ENCODE measurements at places on chromosomes 2 and 18.

- DNase-seq, result no peak
Observed at GRCh38 chr2:238685327-238685709, 162.6 kb upstream of the TWIST2 start.

- no peak for DNase-seq
Observed at GRCh38 chr2:192544371-192544955, 349.7 kb upstream of the TMEFF2 start.

- DNase-seq, result no peak
Observed at GRCh38 chr2:228590681-228591080, 409.2 kb upstream of the SPHKAP start.

- DNase-seq, result peak; percentile 67
Observed at GRCh38 chr2:136113209-136113971, 4.6 kb downstream of the CXCR4 start.

DNA sequence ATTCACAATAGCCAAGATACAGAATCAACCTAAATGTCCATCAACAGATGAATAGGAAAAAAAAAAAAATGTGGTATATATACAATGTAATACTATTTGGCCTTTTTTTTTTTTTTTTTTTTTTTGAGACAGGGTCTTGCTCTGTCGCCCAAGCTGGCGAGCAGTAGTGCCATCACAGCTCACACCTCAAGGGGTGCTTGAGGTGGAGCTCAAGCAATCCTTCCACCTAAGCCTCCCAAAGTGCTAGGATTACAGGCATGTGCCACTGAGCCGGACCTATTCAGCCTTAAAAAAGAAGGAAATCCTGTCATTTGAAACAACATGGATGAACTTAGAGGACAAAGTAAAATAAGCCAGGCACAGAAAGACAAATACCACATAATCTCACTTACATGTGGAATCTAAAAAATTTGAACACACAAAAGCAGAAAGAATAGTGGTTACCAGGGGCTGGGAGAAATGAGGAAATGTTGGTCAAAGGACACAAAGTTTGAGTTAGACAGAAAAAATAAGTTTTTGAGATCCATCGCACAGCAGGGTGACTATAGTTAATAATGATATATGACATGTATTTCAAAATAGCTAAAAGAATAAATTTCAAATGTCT lies 26.0 kb downstream of the TLK1 start:
- no peak for DNase-seq

DNA sequence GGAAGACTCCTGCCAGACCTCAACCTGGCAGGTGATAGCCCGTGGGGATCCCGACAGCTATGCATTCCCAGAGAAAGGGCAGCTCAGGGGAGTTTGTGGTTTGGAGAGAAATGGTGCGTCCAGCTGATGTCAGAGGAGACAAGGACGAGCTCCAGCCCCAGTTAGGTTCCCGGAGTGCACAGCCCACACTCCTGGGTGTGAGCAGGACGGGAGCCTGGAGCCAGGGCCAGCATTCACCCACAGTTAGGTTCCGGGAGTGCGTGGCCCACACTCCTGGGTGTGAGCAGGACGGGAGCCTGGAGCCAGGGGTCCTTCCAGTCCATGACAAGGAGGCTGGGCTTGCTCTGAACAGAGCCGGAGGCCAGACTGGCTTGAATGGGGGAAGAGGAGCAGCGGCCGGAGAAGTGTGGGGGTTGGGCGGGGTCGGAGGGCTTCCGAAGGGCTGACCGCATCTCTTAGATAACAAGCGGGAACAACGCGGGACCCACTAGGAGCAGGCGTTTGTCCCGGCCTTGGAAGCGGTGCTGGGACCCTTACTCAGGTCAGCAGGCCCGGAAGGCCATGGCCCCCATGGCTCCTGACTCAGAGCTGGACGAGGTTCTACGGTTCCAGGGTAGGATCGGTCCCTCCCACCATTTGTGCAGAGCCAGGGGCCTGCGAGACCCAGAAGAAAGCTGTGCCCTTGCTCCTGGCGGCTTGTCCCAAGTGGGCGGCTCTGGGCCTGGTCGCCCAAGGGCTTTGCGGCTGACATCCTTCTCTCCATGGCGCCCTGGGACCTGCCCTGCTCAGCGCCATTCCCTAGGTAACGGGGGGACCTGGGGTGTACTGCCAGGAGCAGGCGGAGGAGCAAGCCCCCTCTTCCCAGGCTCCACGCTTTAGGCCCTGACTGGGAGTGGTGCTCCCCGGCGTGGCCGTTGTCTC lies 185.6 kb downstream of the RTP5 start:
- DNase-seq, result no peak

- peak; percentile 68 for DNase-seq
Observed at GRCh38 chr18:6729247-6730091, at the start of gene ARHGAP28. TSS of gene ARHGAP28 (plus strand) at chr18:6729716. CDS start at chr18:6729822, 106 bp downstream.

DNA sequence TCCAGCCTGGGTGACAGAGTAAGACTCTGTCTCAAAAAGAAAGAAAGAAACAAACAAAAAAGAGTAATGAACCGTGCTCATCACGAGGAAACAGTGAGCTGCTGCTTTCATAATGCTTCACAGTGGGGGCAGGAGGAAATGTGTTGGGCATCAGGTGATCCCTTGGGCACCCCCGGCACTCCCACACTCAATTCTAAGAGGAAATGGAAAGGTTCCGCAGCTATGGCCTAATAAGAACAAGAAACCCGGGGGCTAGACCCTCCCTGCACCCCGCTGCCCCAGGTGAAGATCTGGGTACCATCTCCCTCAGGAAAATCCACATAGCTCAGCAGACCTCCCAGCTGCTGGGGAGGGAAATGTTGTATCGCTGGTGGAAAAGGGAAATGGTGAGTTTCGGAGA lies 118.9 kb downstream of the LPIN1 start:
- DNase-seq, result no peak

DNA sequence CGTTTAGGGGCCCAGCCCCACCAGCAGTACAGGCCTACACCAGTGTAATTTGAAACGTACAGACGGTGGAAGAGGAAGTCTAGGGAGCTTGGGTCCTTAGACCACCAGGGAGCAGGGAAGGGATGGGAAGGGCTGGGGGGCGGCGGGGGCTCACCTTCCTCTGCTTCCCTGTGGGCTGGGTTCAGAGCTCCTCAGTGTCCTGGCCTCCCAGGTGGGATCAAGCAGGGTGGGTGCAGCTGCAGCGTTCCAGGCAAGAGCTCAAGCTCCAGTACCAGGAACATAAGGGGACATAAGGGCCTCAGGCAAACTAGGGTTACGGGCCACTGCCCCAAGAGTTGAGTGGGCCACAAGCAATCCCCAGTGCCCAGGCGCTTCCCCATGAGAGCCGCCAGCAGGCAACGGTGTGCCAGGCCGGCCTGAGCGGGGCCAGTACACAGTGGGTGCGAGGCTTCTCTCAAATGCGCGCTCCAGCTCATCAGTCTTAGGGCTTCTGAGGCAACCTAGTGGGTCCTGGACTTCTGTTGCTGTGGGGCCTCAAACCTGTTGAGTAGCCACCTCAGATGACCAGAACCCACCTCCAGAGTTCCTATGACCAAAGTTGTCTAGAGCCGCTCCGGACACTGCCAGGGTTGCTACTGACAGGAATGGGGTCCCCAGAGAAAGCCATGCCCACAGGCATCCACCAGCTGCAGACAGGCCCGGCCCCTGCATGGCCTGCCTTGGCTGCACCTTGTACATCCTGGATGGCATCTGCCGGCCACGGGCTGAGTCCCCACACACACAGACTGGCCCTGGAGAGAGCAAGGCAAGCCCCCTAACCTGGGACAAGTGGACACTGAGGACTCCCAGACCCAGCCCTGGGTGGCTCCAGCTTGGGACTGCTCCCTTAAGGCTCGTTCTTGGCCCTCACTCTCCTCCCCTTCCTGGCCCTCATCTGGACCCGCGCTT lies 5.2 kb downstream of the ANKRD23 start:
- DNase-seq, result no peak

GRCh38 chr2:119011162-119011909 lies 69.3 kb downstream of the MARCO start:
- DNase-seq, result peak; percentile 56

DNA sequence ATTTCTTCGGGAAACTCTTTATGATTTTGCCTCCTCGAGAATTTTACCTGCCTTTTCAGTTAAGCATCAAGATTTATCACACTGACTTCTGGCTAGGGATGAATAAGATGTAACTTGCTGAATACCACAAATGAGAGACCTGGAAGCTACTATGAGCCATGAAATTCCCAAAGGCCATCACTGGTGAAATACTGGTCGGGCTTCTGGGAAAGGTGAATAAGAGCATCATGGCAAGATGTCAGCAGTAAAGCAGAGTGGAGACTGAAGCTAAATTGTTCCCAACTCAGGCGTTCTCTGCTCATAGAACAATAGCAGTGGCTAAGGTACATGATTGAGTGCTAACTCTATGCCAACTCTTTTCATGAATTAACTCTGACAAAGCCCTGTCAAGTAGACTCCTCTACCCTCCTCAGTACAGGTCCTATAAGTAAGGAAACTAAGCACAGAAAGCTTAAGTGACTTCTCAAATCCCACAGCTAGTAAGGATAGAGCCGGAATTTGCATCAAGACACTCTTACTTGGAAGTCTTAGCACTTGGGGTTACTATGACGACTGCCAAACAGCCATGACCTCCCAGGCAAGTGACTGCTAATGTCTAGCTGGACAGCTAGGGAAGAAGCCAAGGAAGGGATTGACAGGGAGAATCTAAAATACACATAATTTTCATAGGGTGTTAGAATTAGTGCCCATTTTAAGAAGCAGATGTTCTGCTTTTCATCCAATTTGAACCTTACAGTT lies 22.7 kb upstream of the DSC3 start:
- no peak for DNase-seq

DNA sequence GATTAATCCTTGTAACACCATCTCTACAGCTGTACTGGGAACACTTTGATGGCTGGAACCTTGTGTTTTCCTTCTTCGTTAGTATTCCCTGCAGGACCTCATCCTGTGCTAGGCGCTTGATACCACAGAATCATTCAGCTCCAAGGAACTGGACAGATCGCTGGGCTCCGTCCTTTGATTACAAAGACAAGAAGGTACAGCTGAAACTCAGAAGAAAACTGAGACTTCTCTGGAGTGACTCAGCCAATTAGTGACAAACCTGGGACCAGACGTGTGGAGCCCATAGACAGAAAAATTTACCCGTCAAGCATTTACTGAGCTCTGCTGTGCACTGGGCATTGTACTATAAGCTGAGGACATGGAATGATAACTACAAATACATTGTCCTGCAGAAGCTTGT lies 67.3 kb downstream of the NCKAP5 start:
- DNase-seq, result no peak

- DNase-seq, result no peak
Observed at GRCh38 chr2:95082477-95082876, 39.1 kb downstream of the MRPS5 start.

DNA sequence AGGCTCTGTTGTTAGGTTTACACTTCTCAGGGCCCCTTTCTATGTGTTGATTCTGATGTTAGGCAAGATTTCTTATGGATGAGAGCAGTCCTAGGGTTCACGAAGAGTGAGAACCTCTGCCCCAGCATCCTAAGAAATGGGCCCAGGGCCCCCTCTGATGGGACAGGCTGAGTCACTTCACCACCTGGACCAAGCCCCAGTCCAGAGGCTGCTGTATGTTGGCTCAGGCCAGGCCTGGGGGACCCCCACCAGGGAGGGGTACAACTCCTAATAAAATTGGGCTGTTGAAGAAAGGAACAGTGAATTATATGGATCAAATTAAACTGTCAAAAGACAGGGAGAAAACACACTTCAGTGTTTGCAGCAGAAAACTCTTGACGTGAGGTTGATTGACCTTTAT lies 365.9 kb upstream of the HS6ST1 start:
- no peak for DNase-seq

- no peak for DNase-seq
Observed at GRCh38 chr2:176251928-176252327, 17.3 kb upstream of the MTX2 start.

GRCh38 chr2:132390076-132390475 lies 26.5 kb upstream of the GPR39 start:
- no peak for DNase-seq

DNA sequence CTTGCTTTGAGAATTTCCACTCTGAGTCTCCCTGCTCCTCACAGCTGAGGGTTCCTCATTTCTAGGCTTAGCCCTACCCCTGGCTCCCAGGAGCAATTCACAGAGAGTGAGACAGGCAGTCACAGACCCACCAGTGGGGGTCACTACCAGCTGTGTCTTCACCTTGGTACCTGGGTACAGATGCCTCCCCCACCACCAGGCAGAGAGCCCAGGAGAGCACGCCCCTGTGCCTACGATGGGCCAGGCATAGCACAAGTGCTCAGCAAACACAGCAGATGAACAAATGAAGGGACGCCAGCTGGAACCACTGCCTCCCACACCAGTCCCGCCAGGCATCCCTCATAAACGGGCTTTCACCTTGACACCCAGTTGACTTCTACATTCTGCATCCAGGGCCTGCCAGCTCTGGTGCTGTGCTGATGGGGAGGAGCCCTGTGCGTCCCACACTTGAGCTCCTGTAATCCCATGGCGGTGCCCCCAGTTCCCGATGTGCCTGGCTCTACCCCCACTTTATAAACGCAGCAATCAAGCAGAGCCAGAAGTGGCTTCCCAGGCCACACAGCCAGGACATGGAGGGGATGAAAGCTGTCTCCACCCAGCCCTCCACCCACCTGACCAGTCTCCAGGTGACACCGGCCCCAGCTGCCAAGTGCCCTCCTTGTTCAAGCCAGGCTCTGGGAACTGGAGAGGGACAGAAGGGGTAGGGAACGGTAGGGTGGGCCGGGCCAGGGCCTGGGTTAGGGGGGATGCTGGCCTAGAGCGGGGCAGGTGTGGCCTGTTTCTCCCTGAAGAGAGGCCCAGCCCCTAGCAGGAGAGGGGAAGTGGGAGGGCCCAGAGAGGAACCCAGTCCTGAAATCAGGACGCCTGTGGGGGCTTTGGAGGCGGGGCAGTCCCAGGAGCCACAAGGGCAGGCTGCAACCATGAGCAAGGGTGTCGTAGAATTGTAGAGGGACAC lies 42.5 kb downstream of the SCTR start:
- DNase-seq, result no peak

- DNase-seq, result no peak
Observed at GRCh38 chr2:207513551-207514257, 16.1 kb upstream of the CREB1 start.

DNA sequence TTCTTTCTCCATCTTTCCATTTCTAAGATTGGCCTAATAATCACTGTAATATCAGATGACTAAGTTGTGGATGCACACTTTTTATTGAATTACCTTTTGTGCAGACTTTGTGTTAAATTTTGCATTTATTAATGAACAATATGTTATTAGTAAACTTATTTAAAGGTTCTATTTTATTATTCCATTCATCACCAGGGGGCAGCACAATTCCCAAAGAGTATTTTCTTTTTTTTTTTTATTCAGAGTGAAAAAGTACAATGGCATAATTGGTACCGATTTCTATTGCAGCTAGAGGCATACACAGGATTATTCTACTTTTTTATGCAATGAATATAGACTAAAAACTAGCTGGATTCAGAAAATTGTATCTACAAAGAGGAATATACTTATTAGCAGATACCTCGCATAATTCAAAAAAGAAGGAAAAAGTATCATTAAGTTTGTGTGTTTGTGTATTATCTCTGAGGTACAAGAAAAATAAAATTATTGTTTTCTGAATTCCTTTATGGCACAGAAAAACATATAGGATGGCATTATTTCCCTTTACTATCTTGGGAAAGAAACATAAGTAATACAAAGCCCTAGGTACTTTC lies 390.6 kb downstream of the ERBB4 start:
- DNase-seq, result peak; percentile 42
